ENCODE measurements at places on chromosomes 1 and 21.

GRCh38 chr1:229058111-229058561 lies 212.8 kb upstream of the RAB4A start:
- no peak for DNase-seq

DNA sequence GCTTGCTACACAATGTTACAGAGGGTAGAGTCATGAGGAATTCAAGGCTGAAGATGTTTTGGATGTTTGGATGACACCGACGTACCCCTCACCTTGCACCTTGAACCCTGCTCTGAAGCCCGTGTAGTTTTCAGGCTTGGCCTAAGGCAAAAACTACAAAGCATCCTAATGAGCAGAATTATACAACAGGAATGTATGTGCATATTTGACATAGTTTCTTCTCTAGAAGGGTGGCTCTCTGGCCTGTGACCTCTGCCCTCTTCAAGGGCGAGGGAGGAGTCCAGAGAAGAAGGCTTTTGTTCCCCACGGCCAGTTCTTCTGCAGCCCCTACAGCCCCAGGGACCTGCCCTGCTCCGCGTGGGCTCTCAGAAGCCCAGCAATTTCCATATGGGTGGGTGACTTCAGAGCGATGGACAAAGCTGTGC lies 43.3 kb downstream of the L1TD1 start:
- DNase-seq = no peak

- no peak for DNase-seq
Measured at GRCh38 chr1:84352298-84353106, 45.8 kb upstream of the DNASE2B start.

- DNase-seq = no peak
Measured at GRCh38 chr1:71650119-71650518, 569.3 kb upstream of the ZRANB2 start.

DNA sequence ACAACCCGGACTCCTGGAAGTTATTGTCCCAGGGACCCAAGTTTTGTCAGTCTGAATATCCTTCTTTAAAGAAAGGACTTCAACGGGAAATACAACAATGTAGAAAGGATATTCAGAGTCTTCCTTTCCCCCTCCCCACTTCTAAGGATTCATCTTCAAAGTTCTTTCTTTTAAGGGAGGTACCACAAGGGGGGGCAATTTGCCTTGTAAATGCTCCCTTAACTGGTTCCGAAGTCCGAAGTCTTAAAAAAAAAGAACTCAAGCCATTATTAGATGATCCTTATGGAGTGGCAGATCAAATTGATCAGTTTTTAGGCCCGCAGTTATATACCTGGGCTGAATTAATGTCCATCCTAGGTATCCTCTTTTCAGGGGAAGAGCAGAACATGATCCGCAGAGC lies 47.0 kb downstream of the SERINC2 start:
- no peak for DNase-seq

DNA sequence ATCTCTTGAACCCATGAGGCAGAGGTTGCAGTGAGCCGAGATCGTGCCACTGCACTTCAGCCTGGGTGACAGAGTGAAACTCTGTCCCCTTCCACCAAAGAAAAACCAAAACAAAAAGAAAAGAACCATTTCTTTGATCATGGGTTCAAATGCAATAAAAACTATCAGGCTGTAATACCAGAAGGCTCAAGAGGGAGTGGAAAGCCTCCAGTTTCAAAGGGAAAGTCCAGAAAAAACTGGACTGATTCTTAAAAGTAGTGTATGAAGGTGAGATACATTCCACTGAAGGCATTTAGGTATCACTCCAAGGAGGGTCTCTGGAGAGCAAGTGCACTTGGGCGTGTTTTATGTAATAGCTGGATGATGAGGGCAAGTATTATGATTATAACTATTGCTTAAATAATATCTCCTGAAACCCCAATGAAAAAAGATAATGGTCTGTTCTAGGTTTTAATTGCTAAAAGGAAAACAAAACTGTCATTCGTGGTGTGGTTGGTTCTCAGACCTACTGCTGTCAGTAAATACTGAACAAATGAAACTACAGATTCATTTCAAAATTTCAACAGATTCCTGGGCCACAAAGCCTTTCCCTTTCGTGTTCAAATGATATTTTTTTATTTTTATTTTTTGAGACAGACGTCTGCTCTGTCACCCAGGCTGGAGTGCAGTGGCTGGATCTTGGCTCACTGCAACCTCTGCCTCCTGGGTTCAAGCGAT lies 6.0 kb upstream of the CAMTA1 start:
- no peak for DNase-seq

GRCh38 chr1:226108935-226109828 lies 46.7 kb downstream of the H3-3A start:
- no peak for DNase-seq

DNA sequence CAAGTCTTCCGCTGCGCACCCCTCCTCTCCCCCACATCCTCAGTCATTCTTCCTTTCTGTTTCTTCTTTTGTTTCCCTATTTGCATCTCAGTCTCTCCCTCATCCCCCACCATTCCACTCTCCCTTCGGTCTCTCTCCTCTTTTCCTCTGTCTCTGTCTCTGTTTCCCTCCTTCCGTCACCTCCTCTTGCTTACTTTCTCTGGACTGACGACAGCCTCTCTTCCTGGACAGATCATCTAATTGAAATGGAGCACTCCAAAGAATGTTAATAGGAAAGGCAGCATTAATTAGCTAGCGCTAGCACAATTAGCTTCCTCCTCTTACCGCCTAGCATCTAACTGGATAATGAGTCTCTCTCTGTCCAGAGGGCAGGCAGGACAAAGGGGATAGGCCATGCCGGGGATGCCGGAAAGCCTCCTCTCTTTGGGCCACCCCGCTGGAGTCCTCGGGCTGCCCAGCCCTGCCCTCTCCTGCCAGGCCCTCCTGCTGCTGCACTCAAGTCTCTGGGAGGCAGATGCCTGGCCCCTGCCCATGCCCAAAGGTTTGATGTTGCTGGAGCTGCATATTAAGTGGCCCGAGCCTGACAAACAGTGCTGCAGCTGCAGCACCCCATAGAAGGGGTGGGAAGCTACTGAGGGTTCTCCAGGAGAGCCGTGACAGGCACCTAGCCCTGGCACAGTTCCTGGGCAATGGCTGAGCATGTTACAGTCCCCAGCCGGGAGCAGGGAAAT lies 20.8 kb downstream of the DISP3 start:
- peak; percentile 42 for DNase-seq

DNA sequence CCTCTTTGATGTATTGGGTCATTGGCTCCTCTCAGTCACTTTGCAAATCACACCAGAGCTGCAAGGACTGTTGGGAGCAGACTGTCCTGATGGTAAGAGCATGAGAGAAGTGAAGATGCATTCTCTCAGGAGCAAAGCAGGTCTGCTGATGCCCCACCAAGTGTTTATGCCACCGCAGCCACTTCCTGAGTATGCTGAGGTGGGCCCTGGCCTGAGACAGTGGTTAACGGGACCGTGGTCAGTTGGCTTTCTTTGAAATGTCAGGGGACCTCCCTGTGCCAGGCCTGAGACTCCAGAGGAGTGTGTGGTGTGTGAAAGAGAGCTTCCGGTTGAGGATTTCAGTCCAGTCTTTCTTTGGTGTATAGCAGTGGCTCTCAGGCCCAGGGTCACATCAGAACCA lies 79.4 kb downstream of the SPATA46 start:
- no peak for DNase-seq

GRCh38 chr1:29513357-29513756 lies 277.0 kb downstream of the PTPRU start:
- DNase-seq = no peak

GRCh38 chr1:233256191-233256590 lies 39.3 kb downstream of the PCNX2 start:
- no peak for DNase-seq

GRCh38 chr1:178916448-178917174 lies 45.7 kb upstream of the ANGPTL1 start:
- DNase-seq = no peak

GRCh38 chr1:177209357-177209756 lies 38.6 kb downstream of the BRINP2 start:
- DNase-seq = peak; percentile 39

GRCh38 chr1:173356191-173356762 lies 120.9 kb upstream of the PRDX6 start:
- DNase-seq = no peak

- DNase-seq = no peak
Measured at GRCh38 chr1:31980835-31981455, 32.7 kb upstream of the KHDRBS1 start.

DNA sequence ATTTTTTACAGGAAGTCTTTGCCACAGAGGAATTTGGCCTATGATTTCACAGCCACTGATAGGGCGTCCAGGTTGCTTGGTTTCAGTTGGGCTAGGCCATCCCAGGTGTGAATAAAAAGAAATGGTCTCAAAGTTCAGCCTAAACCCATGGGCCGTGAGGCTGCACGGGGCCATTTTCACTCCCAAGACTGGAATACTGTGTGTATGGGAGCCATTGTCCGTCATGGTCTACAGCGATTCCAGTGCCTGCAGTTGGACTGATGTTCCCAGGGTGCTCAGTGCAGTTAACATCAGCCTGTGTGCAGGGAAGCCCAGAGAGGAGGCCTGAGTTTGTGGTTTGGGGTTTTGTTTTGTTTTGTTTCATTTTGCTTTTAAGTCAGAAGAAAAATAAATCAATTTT lies 133.2 kb downstream of the ADSS2 start:
- DNase-seq = no peak

DNA sequence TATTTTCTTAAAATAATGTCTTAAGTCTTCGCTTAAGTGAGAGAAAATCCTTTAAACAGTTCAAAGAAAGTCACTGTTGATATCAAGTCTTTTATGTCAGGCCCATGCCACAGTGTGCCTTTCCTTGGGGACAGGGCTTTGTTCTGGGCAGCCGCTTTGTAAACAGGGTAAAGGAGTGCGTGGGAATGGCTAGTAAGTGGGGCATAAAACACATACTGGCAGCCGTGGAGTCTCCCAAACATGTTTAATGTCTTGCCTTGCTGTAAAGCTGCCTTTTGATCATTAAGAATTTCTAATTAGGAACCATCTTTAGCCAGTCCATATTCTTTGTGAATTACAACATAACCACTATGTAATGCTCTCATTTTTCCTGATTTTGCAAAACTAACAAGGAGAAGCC lies 99.7 kb downstream of the PHTF1 start:
- no peak for DNase-seq

GRCh38 chr1:200432586-200432985 lies 22.8 kb upstream of the ZNF281 start:
- DNase-seq = no peak

- no peak for DNase-seq
Measured at GRCh38 chr1:182855911-182856310, 16.8 kb downstream of the DHX9 start.

- no peak for DNase-seq
Measured at GRCh38 chr1:58927041-58927721, 143.3 kb upstream of the JUN start.

- DNase-seq = no peak
Measured at GRCh38 chr1:109794319-109795132, 30.8 kb upstream of the EPS8L3 start.

GRCh38 chr1:90502194-90502593 lies 214.9 kb downstream of the BARHL2 start:
- no peak for DNase-seq

GRCh38 chr1:6911021-6911941 lies 126.0 kb downstream of the CAMTA1 start:
- DNase-seq = no peak

DNA sequence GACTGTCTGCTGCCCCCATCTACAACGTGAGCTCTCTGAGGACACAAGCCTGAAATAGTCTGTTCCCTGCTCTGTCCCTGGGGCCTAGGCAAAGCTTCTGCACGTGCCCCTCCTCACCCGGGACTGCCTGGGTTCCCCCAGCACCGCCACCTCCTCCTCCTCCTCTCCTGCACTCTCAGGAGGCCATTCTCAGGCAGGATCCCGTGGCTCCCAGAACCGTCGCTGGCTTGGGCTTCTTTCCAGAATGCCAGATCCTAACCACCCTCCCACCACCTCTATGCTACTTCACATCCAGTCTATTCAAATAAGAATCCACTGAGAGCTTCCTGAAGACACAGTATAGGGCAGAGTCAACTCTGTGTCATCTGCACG lies 11.2 kb downstream of the NPHP4 start:
- DNase-seq = no peak

GRCh38 chr1:58432851-58433668 lies 113.5 kb downstream of the OMA1 start:
- no peak for DNase-seq

DNA sequence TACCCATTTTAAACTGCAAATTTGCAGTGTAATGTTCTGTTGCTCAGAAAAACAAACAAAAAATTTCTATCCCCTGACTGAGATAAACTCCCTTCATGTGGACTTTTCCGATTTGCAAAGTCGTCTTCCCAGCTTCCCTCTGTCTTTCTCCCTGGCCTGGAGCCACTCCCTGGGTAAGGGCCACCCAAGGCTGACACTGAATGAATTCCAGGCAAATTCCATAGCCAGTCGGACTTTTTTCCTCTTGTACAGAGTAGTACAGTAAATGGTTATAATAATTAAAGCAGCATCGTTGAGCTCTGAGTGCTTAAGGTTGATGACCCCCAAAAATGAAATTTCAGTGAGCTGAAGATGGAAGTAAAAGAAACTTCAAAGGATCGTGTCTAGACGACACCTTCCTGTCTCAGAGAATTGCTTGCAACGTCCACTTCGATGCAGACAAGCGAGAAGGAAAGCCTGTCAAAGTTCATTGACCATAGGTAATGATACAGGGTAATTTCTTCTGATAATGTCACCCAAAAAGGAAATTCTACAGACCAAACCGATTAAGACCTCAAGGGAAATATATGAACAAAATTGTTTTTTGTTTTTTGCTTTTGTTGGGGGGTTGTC lies 33.6 kb upstream of the LHX8 start:
- no peak for DNase-seq

DNA sequence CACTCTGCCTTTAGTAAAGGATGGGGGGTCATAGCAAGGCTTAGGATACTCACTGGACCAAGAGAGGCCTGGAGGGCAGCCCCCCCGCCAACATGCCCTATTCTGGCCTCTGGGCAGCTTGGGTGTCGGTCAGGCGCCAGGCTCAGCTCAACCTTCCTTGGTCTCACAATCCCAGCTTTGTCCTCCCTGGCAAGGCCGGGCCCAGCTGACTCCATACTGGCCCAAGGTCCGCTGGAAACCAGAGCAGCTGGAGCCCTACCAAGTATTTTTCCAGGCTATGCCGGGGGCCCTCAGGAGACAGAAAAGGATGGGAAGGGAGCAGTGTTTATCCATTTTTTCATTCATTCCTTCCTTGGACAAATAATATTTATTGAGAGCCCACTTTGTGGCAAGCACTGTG lies 6.2 kb downstream of the FBXO2 start:
- DNase-seq = peak; percentile 93
